ENCODE measurements at places on chromosomes 5 and 9.

- DNase-seq, result no peak
Measured at GRCh38 chr5:172953776-172954675, 5.2 kb upstream of the RPL26L1 start.

GRCh38 chr9:135613946-135614805 lies 25.2 kb downstream of the GLT6D1 start:
- DNase-seq, result no peak

GRCh38 chr9:133687856-133688761 lies 50.0 kb downstream of the SARDH start:
- DNase-seq, result no peak

DNA sequence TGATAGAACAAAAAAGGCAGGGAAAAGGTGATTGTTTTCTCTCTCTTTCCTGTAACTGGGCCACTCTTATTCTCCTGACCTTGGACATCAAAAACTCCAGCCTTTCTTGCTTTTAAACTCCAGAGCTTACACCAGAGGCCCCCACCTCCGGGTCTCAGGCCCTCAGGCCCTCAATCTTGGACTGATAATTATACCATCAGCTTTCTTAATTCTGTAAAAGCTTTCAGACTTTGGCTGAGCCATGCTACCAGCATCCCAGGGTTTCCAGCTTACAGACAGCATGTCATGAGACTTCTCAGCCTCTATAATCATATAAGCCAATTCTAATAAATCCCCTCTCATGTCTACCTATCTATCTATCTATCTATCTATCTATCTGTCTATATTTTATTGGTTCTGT lies 137.7 kb downstream of the SNX18 start:
- no peak for DNase-seq

DNA sequence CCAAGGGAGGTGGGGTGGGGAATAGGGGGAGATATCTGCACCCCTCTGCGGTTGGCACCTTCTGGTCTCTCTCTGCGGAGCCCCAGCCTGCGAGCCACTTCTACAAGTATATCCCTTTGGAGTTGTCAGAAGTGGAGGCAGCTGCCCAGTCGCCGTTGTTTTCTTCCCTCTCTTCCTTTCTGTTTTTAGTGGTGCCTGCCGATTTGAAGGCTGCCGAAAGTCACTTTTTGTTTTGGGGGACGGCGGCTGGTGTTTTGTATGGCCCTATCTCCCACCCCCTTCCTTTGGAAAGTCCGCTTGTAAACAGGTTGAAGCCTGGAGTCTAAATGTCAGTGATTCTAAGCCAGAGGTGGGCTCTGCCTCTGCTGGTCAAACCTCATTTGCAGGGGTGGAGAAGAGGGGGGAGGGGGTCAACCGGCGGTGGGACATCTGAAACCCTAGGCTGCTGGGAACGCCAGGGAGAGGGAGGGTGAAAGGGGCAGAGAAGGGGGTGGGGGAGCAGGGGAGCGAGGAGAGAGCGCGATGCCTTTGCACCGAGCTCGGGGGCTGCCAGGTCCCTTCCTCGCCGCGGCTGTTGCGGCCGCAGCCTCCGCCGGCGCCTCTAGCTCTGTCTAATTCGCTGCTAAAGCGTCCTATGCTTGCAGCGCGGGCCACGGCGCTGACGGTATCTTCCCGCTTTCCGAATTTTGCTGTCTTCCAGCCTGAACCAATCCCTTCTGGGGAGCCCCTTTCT lies at the start of gene FGF10:
FGF10 (minus strand) TSS at position 331 of the 733 bp plus-strand sequence. CDS start 738 bp downstream, outside the sequence.
- DNase-seq, result no peak

DNA sequence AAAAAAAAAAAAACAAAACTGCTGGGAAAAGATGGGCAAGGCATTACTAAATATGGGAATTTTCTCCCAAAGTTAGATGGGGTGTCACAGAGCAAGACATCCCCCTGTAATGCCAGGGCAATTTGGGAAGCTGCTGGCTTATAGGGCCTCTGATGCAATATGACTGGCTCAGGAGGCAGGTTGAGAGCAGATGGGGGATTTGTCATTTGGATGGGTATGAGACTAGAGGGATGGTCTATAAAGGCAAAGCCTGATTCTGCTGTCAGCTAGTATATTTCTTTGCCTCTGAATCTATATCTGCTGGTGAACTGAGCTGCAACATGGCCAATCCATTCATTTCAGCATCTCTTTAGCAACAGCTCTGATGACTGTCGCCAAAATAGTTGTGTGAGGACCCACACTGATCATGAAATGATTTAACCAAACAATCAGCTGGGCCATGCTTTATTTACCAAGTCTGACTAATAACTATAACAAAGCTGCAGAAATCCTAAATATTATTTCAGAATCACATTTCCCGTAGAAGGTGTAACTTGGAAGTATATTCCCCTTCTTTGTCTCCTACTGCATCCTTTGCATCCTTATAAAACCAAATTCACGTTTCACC lies 455.1 kb upstream of the ZNF608 start:
- DNase-seq, result no peak

- DNase-seq, result no peak
Measured at GRCh38 chr5:108196276-108196675, 185.6 kb downstream of the FBXL17 start.

- DNase-seq, result no peak
Measured at GRCh38 chr9:113950195-113951031, 74.3 kb downstream of the ZNF618 start.

GRCh38 chr5:14922456-14922855 lies 50.9 kb upstream of the ANKH start:
- no peak for DNase-seq

GRCh38 chr9:99352826-99353225 lies 130.7 kb downstream of the SEC61B start:
- no peak for DNase-seq

- DNase-seq, result no peak
Measured at GRCh38 chr5:124420952-124421351, 325.5 kb downstream of the ZNF608 start.

GRCh38 chr5:116575326-116576052 lies 866 bp upstream of the SEMA6A start:
- peak; percentile 21 for DNase-seq

DNA sequence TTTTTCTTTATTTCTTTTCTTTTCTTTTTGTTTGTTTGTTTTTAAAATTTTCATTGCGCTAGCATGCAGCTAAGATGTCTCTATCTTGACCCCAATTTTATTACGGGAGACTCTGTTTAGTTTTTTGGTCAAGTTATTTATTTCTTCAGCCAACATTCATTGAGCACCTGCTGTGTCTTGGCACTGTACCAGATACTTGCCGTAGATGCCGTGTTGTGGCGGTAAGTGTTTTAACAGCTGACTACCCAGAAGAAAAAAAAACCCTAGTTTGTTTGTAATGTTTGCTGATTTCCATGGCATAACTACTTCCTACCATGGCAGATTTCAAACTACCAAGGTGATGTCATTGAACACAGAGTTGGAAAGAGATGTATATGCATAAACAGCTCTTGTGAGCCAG lies 65.0 kb downstream of the UGCG start:
- no peak for DNase-seq

GRCh38 chr9:18075253-18075952 lies 398.6 kb upstream of the ADAMTSL1 start:
- no peak for DNase-seq

GRCh38 chr5:37724395-37725125 lies 115.3 kb downstream of the GDNF start:
- no peak for DNase-seq

GRCh38 chr9:77876091-77876490 lies 155.5 kb downstream of the GNAQ start:
- no peak for DNase-seq

GRCh38 chr9:88653911-88654310 lies 118.9 kb downstream of the NXNL2 start:
- no peak for DNase-seq
